ENCODE measurements at places on chromosomes 11 and 22.

DNA sequence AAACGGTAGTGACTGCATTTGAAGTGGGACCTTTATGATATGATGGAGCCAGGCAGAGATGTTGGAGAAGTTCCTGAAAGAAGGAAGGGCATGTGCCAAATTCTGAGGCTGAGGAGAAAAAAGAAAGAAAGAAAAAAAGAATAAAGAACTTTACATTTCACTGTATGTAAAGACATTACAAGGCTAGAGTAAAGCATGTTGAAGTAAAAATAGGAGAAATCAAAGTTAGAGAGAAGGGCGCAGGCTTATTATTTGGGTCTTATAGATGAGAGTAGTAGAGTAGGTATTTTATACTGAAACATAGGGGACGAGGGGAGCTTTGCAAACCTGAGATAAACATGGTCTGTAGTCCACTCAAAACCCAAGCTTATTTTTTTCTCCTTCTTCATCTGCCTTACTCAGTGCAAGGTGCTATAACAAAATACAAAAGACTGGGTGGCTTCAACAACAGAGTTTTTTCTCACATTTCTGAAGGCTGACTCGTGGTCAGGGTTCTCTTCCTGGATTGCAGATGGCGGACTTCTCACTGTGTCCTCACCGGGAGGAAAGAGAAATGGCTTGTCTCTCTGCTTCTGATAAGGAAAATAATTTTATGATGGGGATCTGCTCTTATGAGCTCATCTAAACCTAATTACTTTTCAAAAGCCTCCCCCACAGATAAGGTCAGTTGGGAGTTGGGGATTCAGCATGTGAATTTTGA lies 2.7 kb downstream of the HBG1 start:
- no peak for DNase-seq

DNA sequence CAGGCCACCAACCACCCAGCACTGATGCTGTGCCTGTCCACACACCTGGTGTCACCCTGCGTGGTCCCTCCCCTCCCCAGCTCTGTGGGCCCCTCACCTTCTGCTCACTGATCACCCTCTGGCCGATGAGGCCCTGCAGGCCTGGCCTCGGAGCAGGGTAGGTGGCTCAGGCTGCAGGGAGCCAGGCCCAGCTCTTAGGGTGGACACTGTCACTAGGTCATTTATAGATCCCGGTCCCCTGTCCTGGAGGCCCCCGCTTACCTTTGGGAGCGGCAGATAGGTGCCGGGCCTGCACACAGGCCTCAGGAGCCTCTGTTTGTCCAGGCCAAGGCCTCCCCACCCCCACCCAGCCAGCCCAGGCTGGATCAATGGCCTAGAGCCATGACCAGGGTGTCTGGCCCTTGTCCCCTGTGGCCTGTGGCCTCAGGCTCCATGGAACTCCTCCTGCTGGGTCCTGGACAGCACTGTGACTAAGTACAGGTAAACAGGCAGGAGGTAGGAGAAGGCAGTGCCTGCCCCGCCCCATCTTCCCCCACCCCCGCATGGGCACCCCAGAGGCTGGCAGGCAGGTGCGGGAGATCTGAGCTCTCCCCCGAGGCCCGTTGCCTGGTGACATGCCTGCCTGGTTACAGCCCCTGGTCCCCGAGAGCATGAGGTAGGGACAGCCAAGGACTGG lies at the start of gene TMPRSS6:
Gene TMPRSS6 (minus strand): TSS at position 472 of the 676 bp plus-strand sequence. CDS start 6,296 bp downstream, outside the sequence.
- no peak for DNase-seq

GRCh38 chr11:96155627-96156378 lies 187.2 kb downstream of the MAML2 start:
- no peak for DNase-seq

GRCh38 chr22:29400576-29400975 lies 12.2 kb upstream of the AP1B1 start:
- DNase-seq = no peak

- no peak for DNase-seq
Measured at GRCh38 chr11:111792955-111793500, 26.8 kb upstream of the PPP2R1B start.

DNA sequence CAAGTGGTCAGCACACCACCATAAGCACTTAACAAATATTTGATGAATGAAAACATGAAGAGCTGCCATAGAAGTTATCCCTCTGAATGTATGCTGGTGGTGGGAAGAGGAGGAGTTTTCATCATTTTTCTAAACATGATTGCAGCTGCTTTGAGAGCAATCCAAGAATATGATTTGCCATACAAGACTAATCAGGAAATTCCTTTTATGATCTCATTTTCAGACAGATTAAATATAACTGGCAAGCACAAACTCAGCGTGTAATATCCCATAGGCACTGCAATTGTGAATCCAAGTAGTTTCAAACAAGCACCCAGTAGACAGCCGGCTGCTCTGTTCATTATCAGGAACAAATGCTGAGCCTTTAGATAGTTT lies 505.7 kb upstream of the LUZP2 start:
- no peak for DNase-seq

DNA sequence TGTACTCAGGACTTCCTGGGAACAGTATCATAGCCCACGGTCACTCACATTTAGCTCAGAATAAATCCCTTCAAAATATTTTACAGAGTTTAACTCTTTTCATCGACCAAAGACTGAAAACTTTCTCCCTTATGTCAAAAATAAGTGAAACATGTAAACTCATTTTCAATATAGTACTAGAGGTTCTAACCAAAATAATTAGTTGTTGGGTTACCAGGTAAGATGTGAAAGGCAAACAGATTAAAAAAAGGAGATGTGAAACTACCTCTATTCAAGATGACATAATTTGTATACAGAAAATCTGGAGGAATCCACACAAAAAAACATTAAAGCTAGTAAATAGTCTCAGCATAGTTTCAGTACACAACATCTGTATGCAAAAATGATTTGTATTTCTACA lies 20.3 kb downstream of the XKR3 start:
- DNase-seq = no peak

- DNase-seq = no peak
Measured at GRCh38 chr11:34425360-34425759, 13.4 kb upstream of the CAT start.

GRCh38 chr22:41862160-41862529 lies 29.2 kb downstream of the SREBF2 start:
- DNase-seq = no peak

- no peak for DNase-seq
Measured at GRCh38 chr22:45980761-45981160, 3.8 kb upstream of the WNT7B start.

DNA sequence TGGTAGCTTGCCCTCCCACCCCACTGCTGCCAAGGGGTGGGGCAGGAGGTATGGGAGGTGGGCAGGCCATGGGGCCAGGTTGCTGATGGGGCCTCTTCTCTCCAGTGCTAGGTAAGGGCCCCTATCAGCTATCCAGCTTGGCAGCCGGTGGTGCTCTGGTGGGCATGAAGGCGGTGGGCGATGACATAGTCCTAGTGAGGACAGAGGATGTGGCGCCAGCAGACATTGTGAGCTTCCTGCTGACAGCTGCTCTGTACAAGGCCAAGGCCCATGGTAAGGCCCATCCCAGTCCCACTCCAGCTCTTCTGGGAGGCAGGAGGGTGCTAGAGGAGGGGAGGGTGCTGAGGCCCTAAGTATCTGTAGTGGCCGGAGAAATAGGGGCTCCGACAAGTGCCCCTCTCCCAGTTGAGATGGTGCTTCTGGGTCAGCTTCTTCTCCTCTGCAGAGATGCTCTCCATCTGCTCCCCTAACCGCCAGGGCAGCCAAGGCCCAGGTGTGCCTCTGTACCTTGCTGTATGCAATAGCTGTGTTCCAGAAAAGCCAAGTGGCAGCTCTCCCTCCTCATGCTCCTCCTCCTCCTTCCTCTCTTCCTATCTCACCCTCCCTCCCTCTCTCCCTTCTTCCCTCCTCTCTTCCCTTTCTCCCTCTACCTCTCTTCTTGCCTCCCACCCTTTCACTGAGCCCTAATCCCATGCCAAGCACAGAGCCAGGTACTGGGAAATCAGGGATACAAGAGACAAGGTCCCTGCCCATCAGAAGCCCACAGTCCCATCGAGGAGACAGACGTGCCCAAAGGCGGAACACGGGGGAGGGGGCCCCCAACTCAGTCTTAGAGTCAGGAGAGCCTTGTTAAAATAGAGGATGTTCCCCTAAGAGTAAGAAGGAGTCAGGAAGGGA lies 55.3 kb downstream of the OTOG start:
- no peak for DNase-seq

DNA sequence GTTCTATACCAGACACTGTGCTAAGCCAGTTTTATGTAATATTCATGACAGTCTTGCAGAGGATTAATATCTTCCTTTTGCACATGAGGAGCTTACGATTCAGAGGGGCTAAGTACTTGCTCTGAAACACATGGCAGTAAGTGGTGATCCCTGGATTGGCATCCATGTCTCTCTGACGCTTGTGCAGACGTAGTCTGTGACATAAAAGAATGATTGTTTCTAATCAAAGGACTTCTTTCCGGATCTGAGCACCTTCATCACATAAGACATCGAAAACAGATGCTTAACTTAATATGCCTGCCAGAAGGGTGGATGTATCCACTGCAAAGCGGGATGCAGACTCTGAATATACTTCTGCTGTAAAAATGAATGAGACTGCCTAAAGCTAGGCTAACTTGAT lies 74.8 kb downstream of the ARHGAP42 start:
- no peak for DNase-seq
